ENCODE measurements at places on chromosomes 4 and X. TPM values are rescaled to one million over a fixed set of nuclear protein-coding genes. Genes with fewer than 3 reads are reported as not detected.

The STK26 gene
- total RNA-seq = 41.7 TPM

The PRDM5 gene
- 0.84 TPM for total RNA-seq

The MAGEB2 gene
- total RNA-seq = not detected

The FTHL17 gene
- not detected for total RNA-seq

The RS1 gene
- not detected for total RNA-seq

The UGDH gene
- 26.5 TPM for total RNA-seq

The HSFX3 gene
- total RNA-seq = not detected

The HTR2C gene
- not detected for total RNA-seq

The SHISA3 gene
- total RNA-seq = not detected

The GRIA3 gene
- not detected for total RNA-seq

The MID2 gene
- 20.0 TPM for total RNA-seq

The AKAP14 gene
- not detected for total RNA-seq

The PJA1 gene
- 23.9 TPM for total RNA-seq

The DCX gene
- total RNA-seq = not detected

The TNIP2 gene
- total RNA-seq = 50.0 TPM

The CTAG1A gene
- not detected for total RNA-seq

The ARHGAP36 gene
- total RNA-seq = not detected

The IQSEC2 gene
- total RNA-seq = 1.5 TPM

The OTUD6A gene
- total RNA-seq = not detected

The RBMXL3 gene
- not detected for total RNA-seq

The INPP4B gene
- 76.7 TPM for total RNA-seq

The LRIT3 gene
- 0.26 TPM for total RNA-seq

The FGF5 gene
- total RNA-seq = 0.06 TPM

The HSD17B13 gene
- 0.35 TPM for total RNA-seq

The LRP2BP gene
- 1.9 TPM for total RNA-seq

The GPR173 gene
- total RNA-seq = not detected

The GYG2 gene
- total RNA-seq = not detected

Measured in CD4-positive, alpha-beta memory T cell (primary cell).